SK-N-SH (cell line): ENCODE measurements at places on chromosomes 7 and 10. TPM values are rescaled to one million over a fixed set of nuclear protein-coding genes. Genes with fewer than 3 reads are reported as not detected.
A peak's percentile ranks its signal among the peaks of the same experiment; 100 is the strongest.

The SEMA3C gene
- 51.1 and 64.1 TPM in 2 replicates for polyA plus RNA-seq

The ACTR3C gene
- polyA plus RNA-seq = 0.16 and 0.35 TPM in 2 replicates

The BTAF1 gene
- 9.8 and 17.4 TPM in 2 replicates for polyA plus RNA-seq

- H3K4me1 ChIP-seq = peaks cover 16% of the 10 kb centered on the region
- H3K27me3 ChIP-seq = no peaks in the 10 kb centered on the region
- no peaks in the 10 kb centered on the region for H3K36me3 ChIP-seq
- peak; percentile 94 for DNase-seq
- peak within 1 kb of the TSS; percentile 82 for H3K4me3 ChIP-seq
Measured at GRCh38 chr7:134126966-134127848, at the start of gene LRGUK. LRGUK (plus strand) TSS chr7:134127340; CDS start chr7:134127368, 28 bp downstream.

The PODXL gene
- 76.1 and 86.0 TPM in 2 replicates for polyA plus RNA-seq
